ENCODE measurements at places on chromosomes 11 and 22.
A peak's percentile ranks its signal among the peaks of the same experiment; 100 is the strongest.

DNA sequence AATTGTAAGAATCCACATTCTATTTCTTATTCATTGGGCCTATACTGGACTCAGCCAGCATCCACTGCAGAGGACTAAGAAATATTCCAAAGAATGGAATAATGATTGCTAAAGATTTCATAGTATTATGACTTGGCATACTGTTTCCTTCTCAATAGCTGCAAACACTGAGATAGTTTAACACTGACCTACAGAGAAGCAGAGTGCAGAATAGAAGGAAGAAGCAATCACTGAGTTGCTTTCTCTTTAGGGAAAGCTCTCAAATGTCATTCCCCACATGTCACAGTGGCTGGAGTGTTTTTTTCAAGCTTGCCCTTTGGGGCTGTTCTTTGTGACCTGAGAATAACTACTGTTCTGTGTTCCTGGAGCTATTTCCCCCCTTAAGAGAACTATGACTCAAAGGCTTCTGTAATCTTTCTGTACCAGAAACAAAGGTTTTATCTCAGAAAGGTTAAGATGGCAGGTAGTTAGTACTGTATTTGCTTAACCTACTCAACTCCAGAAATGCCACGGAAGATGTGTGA is 243.6 kb upstream of the LUZP2 start:
- no peak for DNase-seq

- DNase-seq, result no peak
Observed at GRCh38 chr11:93392867-93393266, 62.3 kb downstream of the DEUP1 start.

- peak; percentile 70 for DNase-seq
Observed at GRCh38 chr11:450809-451451, 851 bp downstream of the PTDSS2 start.

DNA sequence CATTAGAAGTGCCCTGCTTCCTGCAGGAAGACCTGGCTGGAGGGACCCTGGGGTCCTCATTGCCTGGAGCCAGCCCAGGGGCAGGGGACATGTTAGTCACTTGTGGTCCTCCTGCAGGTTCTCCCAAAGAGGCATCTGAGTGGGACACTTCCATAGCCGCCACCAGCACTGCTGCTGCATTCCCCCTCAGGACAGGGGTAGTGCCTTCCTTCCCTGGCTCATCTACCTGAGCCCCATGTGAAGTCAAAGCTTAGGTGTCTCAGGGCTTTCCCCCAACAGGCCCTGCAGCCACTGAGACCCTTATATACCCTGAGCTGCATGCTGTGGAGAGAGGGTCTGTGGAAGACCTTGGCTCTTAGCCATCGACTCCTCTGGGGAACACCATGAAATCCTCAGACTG is 45.0 kb upstream of the VPREB1 start:
- DNase-seq, result no peak

DNA sequence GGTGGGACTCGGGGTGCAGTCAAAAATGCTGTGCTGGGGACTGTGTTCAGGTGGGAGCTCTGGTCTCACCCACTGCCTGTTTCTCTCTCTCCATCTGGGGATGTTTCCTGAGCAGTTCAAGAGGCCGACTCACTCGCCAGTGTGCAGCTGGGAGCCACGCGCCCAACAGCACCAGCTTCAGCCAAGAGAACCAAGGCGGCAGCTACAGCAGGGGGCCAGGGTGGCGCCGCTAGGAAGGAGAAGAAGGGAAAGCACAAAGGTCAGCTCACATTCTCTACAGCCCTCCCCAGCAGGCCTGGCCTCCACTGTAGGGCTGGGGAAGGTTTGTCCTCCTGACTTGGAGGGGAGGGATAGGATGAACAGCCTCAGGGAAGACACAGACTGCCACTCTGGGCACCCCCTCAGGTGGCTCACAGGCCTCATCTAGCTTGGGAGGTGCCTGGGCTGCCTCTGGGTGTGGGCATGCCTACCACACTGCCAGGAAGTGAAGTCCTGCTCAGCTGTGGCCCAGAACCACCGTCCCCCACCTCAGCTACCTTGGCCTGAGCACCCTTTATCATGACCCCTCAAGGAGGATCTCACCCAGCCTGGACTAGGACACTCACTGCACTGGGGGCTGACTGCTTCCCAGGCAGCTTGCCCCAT is 13.0 kb downstream of the TUB start:
- no peak for DNase-seq

GRCh38 chr11:36425561-36426081 is 84.5 kb downstream of the TRAF6 start:
- no peak for DNase-seq

DNA sequence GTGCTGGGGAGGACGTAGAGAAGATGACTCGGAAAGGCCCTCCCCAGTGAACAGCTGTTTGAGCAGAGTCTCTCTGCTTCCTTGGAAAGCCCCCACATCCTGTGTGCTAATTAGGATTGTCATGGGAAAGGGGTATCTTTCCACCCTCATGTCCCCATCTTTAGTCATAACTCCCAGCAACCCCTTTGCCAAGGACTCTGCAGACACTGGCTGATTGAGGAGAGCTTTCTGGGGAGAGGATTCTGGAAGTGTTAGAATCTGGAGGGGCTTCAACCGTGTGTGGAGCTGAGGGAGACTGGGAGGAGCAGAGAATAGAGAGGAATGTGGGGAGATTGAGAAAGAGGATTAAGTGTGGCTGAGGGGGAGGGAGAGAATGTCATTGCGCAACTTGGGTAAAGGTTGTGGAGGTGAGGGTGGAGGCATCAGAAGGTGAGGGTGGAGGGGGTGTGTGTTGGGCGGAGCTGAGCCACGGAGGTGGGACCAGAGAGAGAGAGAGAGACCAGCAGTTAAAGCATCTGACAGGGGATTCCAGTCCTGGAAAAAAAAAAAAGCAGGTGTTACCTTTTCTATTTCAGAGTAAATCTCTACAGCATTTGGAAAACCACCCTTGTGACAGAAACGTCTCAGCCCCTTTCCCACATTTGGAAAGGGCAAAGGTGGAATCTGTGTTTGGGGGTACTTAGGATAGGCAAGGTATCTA is 2.2 kb downstream of the DTX4 start:
- no peak for DNase-seq

GRCh38 chr11:49316180-49316579 is 107.8 kb upstream of the FOLH1 start:
- DNase-seq, result no peak

DNA sequence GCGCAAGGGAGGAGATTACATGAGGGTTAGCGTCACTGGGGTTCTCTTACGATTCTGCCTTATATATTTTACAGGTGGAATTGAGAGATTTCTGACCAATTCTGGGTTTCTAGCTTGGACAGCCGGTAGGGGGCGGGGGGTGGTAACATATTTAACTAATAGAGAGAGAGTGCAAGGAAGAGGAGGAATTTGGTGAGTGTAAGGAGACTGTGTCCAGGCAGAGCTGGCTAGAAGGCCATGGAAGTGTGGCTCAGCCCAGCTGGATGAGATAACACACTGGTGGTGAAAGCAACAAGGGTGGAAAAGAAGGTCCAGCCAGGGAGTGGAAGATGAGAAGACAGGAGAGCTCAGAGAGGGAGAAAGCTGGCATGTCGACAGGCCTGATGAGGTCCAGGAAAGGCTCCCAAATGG is 56.5 kb downstream of the ST3GAL4 start:
- no peak for DNase-seq

DNA sequence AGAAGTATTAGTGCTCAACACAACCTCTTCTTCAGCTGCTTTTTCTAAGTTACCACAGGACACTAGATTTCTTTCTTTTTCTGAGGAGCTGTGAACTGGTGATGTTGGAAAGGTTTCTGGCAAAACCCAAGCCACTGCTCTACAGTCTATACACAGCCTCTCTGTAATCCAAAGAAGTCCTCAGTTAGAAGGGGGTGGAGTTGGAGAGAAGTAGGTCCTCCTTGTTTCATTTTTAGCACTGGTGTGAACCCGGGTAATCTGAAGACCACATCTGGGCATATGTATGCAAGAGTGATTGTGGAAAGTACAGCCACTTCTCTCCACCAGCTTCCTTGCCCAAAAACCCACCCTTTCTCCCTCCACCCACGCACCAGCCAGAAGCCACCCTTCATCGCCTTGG is 1168.1 kb downstream of the LRRC4C start:
- DNase-seq, result no peak

GRCh38 chr11:120208777-120209176 is 2.1 kb upstream of the OAF start:
- peak; percentile 67 for DNase-seq

DNA sequence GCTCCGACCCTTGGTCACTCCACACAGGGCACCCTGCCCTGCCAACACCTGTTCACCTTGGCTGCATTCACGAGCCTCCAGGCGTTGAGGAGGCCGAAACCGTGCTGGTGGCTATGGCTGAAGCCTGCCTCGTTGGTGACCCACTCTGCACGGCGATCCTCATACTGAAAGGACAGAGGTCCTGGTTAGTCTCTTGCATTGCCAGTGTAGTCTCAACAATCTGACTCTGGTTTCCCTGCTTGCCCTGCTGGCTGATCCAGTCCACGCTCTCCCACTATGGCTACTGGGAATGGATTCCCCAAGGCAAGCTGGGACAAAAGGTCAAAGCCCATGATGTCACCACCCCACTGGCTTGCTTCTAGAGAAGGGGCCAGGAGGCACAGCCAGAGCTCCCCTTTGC is 12.9 kb downstream of the PCSK7 start:
- no peak for DNase-seq

DNA sequence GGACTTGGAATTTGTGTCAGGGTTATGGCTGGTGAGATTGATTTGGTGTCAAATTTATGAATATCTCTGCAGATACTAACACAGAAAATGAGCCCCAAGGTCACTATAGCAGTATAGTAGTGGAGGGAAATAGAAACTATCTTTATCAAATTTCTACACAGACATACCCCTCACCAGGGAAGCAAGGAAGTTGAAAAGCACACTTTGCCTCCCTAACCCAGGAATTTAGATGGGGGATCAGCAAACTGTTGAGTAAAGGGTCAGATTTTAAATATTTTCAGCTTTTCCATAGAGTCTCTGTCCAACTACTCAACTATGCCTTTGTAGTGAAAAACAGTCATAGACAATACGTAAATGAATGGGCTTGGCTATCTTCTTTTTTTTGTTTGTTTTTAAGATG is 12.8 kb downstream of the CRKL start:
- DNase-seq, result no peak

- no peak for DNase-seq
Observed at GRCh38 chr11:119520400-119520799, 97.4 kb upstream of the THY1 start.

DNA sequence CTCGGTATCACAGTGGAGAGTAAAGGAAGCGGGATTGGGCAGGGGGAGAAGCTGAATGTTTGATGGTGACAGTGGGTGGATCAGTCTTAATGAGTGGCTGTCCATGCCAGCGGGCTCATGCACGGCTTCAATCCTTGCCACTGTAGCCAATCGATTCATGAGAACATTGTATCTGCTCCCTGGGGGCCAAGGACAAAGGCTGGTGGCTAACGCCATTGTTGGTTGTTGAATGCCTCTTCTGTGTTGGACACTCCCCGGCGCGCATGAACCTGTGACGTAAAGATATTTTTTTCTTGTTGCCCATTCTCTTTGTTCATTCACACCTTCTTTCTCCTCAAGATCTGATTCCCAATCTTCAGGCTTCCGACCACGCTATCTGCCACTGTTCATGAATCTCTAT is 20.9 kb upstream of the ATXN10 start:
- no peak for DNase-seq

GRCh38 chr11:14193644-14194043 is 165.3 kb downstream of the RRAS2 start:
- DNase-seq, result no peak

GRCh38 chr11:69239641-69240040 is 54.3 kb upstream of the MYEOV start:
- no peak for DNase-seq

DNA sequence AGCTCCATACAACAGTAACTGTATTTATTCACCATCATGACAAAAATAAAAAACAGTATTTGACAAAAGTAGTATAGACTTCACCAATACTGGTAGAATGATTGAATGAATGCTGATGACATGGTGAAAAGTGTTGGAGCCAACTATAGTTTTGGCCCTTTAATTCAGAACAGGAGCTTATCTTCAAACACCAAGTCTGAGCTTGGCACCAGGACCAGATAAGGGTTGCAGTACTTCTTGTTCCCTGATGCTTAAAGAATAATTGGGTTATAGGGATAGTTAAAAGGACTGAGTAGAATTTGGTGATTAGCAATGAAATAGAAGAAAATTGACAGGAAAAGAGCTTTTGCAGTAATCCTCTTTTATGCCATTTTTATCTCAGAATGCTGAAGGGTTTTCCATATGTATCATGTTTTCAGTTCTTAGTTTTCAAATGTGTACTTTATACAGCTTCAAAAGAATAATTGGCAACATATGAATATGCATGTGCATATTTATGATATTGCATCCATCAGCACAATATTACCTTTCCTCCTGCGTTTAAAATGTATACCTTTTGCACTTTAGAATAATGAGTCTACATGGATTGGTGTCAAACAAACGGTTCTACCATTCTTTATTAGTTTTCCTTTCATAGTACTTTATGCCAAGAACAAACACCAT is 214.2 kb upstream of the ARHGAP42 start:
- no peak for DNase-seq

- peak; percentile 26 for DNase-seq
Observed at GRCh38 chr11:19660076-19660475, 52.6 kb upstream of the NAV2 start.

GRCh38 chr11:35144136-35144741 is 5.3 kb downstream of the CD44 start:
- peak; percentile 79 for DNase-seq

- DNase-seq, result no peak
Observed at GRCh38 chr11:83285151-83285770, 906 bp downstream of the CCDC90B start.

- DNase-seq, result no peak
Observed at GRCh38 chr11:124917115-124917637, 1.9 kb upstream of the HEPN1 start.

GRCh38 chr11:74826901-74827300 is 78.3 kb downstream of the RNF169 start:
- DNase-seq, result no peak

GRCh38 chr22:37229012-37229804 is 14.9 kb downstream of the RAC2 start:
- DNase-seq, result peak; percentile 82

DNA sequence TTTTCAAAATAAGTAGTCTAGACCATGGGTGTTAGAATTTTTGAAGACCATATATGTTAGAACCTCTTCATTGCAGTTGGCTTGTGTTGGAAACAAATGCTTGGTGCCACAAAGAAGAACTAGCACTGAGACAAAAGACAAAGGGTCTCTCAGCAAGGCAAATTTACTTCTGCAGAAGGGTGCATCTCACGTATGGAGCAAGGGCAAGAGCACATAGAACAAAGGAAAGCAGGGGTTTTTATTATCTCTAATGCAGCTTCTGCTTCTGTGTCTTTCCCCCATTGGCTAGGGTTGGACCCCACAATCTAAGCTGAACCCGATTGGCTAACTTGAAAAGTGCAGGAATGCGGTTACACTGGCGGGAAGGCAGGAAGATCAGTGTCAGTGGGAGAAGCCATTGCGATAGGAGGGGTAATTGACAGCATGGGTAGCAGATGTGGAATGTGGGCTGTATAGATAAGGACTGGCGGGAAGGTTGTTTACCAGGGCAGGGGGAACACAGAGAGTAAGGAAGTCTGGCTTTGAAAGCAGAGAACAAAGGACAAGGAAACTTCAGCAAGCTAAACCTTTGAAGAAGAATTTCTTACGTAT is 9.2 kb upstream of the RBMXL2 start:
- no peak for DNase-seq

- DNase-seq, result no peak
Observed at GRCh38 chr22:17423616-17424015, 54.4 kb downstream of the CECR2 start.

- peak; percentile 34 for DNase-seq
Observed at GRCh38 chr11:11909727-11910126, 68.0 kb downstream of the USP47 start.

GRCh38 chr11:11244470-11245080 is 108.5 kb downstream of the CSNK2A3 start:
- no peak for DNase-seq
